ENCODE measurements at places on chromosomes 3 and 15. TPM values are rescaled to one million over a fixed set of nuclear protein-coding genes. Genes with fewer than 3 reads are reported as not detected.

Gene SLC6A1
- total RNA-seq: not detected

Gene TM6SF1
- under 0.01 TPM for total RNA-seq

Gene ITIH1
- not detected for total RNA-seq

Gene GANC
- 42.3 TPM for total RNA-seq

Gene PSMD6
- 140 TPM for total RNA-seq

Gene HIGD2B
- under 0.01 TPM for total RNA-seq

Gene ROBO2
- 35.0 TPM for total RNA-seq

Gene CYP1A1
- total RNA-seq: 5.8 TPM

Gene A4GNT
- not detected for total RNA-seq

All from melanocyte of skin (primary cell).